ENCODE measurements at places on chromosomes 7 and 10.

- no peak for DNase-seq
Observed at GRCh38 chr7:1812509-1813393, 142.7 kb downstream of the ELFN1 start.

DNA sequence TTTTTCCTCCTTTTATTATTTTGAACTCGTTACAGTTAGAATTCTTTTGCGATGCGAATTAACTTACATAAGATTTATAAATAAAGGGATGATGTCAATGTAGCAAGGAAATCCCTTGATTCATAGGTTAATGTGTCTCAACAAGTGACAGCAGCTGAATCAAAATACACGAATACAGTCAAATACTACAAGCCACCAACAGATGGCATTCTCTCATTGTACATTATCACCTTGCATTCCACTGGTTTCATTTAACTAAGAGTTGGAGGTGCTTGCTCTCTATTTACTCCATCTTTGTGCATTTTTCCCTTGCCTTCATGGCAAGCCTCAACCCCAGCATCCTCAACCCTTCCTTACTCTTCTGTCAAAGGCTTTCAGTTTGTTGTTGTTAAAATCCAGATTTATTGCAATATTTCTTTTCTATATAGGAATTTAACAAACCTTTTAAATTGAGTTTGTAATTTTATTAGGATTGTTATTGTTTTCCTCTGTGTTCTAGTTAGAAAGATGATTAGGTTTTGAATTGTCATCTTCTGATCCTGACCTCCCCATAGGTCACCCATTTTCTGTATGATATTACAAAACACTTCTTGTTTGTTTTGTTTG, 78.3 kb downstream of the SLC25A40 start:
- DNase-seq, result peak; percentile 59

DNA sequence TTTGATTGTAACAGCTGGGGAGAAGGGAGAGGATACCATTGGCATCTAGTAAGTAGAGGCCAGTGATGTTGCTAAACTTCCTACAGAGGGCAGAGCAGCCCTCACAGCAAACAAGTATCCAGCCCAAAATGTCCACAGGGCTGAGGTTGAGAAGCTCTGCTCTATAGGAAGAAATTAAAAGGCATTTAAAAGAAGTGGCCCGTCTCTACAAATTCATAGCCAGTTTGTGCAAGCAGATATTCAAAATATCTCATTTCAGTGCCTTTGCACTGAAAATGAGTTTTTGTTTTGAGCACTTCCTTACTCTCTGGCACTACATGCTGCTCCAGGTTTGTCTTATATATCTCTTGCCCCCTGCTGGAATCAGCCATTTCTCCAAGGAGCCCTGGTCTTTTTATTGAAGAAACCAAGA, 330.0 kb downstream of the BBS9 start:
- DNase-seq, result peak; percentile 10

DNA sequence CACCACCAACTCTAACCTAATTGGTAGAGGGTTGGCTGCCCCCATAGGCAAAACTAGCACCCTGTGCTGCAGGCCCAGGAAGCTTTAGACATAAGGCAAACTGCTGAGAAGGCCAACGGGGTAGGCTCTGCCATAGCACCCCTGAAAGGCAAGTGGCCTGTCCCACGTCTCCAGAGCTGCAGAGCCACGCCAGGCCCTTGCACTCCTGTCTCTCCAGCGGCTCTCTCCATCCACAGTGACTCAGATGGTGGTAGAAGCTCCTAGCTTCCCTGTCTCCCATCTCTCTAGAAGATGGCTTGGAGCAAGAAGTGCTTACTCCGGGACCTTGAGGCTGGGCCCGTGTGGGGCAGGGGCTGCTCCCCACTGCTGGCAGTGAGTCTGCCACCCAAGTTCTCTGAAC, 310.6 kb upstream of the ZMIZ1 start:
- no peak for DNase-seq

DNA sequence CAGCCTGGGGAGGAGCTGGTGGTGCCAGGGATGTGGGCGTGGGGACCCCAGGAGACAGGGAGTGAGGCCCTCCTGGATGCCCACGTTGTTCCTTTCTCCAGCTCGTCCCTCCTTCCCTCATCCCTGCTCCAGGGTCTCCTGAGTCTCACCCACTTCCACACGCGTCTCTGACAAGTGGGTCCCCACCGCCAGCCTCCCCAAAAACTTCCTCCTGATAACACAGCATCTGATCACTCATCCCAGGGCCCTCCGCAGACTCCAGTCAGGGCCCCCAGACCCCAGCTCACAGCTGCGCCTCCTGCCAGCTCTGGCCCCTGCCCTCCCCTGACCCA, 60.6 kb upstream of the INPP5A start:
- no peak for DNase-seq

- DNase-seq, result no peak
Observed at GRCh38 chr10:122490268-122490667, 28.9 kb downstream of the HTRA1 start.

DNA sequence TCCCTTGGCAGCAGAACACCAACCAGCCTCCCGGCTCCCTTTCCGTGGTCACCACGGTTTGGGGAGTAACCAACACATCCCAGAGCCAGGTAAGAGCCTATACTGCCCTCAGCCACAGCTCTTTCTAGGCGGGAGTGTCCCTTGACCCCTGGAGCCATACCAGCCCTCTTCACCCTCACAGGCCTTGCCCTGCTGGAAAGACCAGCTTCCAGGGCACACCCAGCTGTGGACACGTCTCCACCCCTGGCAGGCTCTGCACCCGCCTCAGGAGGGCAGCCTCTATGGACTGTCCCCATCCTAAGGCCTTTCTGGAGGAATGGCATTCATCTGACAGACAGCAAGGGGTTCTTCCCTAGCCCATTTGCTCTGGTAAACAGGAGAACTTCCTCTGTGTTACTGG, 57.5 kb upstream of the PPIF start:
- DNase-seq, result no peak

DNA sequence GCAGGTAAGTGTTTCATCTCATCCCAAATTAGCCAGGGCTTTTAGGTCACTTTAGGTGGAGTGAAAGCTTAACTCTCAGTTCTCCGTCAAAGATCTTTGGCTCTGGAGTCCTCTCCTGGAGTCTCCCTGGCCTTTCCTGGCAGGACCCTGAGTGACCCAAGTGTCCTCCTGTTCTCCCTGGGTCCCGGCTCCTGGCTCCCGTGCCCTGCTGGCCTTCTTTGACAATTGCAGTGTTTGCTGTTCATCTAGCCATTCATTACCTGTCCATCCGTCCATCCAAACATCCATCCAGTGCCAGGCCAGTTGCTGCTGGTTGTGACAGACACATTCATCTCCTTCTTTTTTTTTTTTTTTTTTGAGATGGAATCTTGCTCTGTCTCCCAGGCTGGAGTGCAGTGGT, 6.2 kb upstream of the TPST1 start:
- DNase-seq, result no peak

GRCh38 chr7:149063476-149063875, 27.0 kb downstream of the ZNF786 start:
- no peak for DNase-seq

DNA sequence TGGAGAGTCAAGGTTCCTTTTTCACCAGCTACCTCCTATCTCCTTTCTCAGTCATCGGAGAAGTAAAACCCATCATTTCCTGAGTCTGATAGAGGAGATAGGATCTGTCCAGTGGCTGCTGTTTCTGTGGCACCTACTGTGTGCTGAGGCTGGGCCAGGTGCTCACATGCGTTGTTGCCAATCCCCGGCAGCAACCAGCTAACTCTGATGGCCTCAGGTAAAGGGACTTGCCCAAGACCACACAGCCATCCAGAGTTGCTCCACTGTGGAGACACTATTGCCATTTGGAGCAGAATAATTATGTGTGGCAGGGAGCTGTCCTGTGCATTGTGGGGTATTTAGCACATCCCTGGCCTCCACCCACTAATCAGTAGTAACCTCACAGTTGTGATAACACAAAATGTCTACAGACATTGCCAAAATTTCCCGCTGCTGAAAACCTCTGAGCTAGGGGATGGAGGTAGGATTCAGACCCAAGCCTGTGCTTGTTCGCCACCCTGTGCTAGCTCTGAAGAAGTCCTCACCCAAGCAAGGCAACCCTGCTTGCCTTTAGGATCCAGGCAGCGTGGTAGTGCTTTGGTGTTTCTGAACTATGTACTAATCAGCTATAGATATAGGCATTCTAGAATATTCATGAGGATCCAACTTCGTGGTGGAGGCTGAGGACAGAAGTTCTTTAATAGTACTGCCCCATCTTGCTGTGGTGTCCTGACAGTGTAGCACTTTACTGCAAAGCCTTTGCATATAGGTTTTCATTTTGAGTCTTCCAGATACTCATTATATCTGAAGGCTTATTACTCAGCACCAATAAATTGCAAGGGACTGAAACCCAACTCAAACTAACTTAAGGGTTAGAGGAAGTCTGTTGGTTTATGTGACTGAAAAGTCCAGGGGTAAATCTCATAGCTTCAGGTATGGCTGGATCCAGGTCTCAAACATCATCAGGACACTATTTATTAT, 164.6 kb downstream of the GRK5 start:
- DNase-seq, result no peak

DNA sequence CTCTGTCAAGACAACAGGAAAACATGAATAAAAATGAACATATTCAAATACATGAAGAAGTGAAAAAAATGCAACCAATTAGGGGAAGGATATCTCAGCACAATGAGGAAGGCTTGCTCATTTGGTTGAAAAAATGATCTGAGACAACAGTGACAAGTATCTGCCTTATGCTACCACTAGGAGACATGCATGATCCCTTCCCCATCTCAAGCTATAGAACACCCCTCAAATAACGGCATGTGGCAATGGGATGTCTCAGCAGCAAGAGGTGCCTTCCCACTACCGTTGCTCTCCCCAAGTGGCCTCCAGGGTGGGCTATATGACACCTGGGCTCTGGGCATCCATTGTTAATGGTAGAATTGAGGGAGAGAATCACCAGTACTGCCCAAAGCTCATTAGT, 98.1 kb upstream of the RSU1 start:
- no peak for DNase-seq

GRCh38 chr7:78448911-78449310, 650.3 kb downstream of the PHTF2 start:
- no peak for DNase-seq

GRCh38 chr10:61961278-61961677, 59.8 kb downstream of the ARID5B start:
- DNase-seq, result no peak

- no peak for DNase-seq
Observed at GRCh38 chr10:121311812-121312443, 286.3 kb downstream of the FGFR2 start.

DNA sequence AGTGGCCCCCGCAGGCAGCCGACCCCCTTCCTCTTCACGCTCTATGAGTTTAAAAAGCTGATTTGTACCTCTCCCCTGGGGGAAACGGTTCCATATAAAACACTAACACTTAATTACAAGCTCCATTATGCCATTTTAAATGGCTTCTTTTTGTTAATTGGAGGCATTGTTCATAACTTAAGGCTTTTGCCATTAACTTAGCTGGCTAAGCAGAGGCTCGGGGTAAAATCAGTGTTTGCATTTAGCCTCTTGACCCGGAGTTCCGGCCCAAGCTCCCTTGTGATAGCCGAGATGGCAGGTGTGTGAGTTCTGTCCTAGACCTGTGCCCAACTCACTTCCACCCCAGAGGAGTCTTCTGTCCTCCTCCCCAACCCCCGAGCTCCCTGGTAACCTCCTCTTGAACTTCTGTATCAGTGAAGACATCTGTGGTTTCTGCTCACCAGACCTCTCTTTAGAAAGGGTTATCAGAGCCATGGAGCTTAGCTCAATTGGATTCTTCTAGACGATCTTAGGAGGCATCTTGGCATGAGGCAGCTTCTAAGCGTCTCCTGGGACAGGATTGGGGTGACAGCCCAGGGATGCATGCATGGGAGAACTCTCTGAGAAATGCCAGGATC, 34.2 kb upstream of the SH2B2 start:
- no peak for DNase-seq

- DNase-seq, result no peak
Observed at GRCh38 chr10:69391158-69391557, 25.6 kb downstream of the TACR2 start.

- no peak for DNase-seq
Observed at GRCh38 chr7:64887756-64888508, 15.1 kb upstream of the ZNF273 start.

GRCh38 chr7:144414815-144415214, 11.3 kb upstream of the NOBOX start:
- DNase-seq, result no peak

DNA sequence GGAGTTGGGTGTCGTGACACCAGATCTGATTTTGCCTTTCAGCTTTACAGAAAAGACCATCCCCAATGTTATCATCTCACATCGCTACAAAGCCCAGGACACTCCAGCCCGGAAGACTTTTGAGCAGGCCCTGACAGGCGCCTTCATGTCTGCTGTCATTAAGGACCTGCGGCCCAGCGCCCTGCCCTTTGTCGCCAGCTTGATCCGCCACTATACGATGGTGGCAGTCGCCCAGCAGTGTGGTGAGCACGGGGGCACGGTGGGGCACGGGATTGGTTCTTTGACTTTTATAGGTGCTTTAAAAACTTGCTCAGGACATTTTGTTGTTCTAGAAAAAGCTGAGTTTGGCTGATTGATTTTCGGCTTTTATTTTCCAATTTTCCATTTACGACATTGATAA, 48.8 kb downstream of the TRRAP start:
- no peak for DNase-seq

- DNase-seq, result no peak
Observed at GRCh38 chr7:101294039-101294831, 27.4 kb downstream of the IFT22 start.

- no peak for DNase-seq
Observed at GRCh38 chr10:131848741-131849590, 51.8 kb upstream of the PPP2R2D start.

DNA sequence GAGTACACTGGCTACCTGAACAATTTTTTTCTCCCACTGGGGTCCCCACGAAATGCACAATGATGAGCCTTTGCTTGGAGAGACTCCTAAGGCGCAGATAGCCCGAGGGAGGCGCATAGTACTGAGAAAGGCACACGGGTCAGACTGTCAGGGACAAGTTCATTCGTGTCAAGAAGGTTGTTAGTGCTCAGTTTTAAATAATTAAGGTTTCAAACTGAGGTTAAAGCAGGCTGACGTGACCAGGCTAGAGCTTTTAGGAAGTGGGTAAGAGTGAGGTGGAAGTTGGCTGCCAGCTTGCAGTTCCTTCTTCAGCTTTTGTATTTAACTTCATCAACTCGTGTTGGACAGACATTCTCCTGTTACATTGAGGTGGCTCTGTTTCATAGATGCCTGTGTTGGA, 31.6 kb downstream of the RBM33 start:
- DNase-seq, result no peak
